NT2/D1 (cell line): ENCODE measurements at places on chromosomes 16 and 17.

DNA sequence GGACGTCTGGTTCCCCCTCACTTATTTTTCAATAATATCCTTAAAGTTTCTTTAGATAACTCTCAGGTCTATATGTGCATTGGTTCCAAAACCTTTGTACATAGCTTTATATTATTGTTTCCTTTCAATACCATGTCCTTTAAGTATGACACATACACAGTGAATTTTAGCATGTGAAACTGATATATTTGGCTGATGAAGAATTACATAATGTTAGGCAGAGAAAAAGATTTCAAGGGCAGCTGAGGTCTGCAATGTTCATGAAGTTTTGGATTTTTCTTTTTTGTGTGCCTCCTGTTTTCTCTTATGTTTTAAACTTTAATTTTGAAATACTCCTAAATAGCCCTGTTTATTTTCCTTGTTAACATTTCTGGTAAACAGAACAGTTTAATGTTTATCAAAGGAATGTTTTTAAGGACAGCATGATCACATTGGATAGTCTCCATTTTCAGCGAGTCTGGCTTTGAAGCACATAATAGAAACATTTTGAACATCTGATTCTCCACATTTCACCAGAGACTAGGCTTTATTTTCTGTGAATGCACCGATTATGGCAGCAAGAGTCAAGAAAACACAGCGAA is 32.9 kb upstream of the FBXO47 start:
- no peak for DNase-seq

- DNase-seq, result no peak
These were observed 164.5 kb downstream of the PRKCA start for GRCh38 chr17:66466840-66467367.

DNA sequence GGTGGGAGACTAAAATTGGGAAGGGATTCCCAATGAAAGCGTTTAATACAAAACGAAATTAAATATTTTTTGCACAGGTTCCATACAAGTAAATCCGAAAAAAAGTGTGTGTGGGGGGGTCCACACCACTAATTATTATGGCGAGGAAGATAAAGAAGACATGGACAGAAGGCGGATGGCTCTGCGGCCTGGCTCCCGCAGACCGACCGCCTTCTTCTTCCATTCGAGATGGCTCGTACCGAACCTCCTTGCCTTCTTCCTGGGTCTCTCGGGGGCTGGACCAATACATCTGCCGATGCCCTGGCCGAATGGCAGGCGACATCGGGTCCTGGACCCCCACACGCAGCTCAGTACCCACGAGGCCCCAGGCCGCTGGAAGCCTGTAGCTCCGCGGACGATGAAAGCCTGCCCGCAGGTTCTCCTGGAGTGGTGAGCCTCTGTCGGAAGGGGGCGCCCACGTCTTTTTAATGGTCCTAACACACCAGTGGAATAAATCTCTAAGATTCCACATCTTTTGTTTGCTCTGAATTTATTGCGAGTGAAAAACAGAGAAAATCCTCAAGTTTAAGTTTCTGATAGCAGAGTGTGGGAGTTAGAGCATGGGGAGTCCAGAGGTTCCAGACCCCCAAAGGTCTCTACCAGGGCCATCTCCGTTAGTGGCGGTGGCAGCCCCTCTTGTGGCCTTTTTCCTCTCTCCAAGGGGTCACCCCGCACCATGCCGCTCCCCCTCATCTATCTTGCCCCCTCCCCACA is 1.4 kb downstream of the PRAC2 start:
- no peak for DNase-seq

- no peak for DNase-seq
These were observed 84.4 kb upstream of the GPRC5B start for GRCh38 chr16:19968891-19969683.

- DNase-seq, result no peak
These were observed 7.5 kb upstream of the JUP start for GRCh38 chr17:41793784-41794539.

GRCh38 chr16:87541147-87541871 is 48.5 kb upstream of the ZCCHC14 start:
- no peak for DNase-seq

DNA sequence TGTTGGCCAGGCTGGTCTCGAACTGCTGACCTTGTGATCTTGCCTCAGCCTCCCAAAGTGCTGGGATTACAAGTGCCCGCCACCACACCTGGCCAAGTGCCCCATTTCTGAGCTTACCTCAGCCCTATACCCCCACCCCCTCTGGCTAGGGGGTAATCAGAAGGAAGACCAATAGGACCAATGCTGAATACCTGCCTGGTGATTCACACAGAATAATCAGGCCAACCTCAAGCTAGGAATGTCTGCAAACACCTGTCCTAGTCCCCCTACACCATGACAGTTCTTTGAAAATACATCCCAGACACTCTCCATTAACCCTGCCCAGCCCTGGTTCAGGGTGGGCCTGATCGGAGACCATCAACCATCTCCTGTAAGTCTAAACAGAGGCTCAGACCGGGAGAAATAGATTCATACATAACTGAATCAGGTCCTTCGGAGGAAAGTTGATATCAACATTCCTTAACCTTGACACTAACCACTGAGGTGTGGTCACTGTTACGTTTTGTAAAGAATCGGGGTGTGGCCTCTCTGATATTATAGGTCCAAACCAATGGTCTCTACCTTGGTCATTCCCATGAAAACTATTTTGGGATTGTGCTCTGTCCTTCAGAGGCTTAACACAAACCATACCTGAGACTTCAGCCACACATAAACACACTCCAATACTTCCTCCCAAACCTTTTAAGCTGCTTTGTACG is 130.8 kb downstream of the GAS7 start:
- no peak for DNase-seq

DNA sequence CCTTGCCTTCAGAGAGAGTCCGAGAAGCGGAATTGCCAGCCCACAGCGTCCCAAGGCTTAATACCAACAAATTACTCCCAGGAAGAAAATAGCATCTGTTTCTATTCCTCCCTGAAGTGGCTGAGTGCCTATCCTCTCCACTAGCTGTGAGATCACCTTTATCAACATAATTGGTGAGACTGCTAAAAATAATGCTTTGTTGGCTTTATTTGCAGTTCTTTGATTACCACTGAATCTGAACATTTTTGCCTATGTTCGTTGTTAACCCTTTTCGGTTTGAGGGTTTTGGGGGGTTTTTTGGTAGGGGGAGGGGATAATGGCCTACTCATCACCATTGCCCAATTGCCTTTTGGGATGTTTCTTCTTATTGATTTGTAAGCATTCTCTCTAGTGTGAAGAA is 31.0 kb downstream of the MMP15 start:
- DNase-seq, result no peak

DNA sequence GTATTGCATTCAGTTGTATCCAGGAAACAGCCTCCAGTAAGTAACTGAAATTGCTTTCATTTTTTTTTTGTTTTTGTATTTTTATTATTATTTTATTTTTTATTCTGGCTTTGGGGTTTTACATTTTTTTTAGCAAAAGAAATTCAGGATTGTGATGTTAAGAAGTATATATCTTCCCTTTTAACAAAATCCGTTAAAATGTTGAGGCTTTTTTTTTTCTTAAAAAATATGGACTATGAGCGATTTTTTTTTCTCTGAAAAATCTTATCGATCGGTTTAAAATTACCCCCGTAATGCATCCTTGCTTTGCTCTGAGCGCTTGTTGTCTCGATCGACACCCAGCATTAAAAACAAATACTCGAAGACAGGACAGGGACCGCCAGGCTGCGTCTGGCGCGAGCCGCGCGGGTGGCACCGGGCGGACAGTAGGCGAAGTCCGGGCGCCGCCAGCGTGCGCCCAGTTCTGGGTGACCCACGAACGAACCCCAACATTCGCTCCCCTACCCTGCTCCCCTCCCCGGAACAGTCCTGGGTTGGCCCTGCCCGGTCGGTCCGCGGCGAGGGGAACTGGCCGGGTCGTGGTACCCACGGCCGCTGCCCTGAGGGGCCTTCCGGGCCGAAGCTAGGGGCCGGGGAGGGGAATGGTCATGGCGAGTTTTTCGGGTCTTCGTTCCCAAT is 482 bp downstream of the BAHCC1 start:
- DNase-seq, result no peak

GRCh38 chr17:68034452-68034776 is 1.1 kb upstream of the KPNA2 start:
- no peak for DNase-seq

DNA sequence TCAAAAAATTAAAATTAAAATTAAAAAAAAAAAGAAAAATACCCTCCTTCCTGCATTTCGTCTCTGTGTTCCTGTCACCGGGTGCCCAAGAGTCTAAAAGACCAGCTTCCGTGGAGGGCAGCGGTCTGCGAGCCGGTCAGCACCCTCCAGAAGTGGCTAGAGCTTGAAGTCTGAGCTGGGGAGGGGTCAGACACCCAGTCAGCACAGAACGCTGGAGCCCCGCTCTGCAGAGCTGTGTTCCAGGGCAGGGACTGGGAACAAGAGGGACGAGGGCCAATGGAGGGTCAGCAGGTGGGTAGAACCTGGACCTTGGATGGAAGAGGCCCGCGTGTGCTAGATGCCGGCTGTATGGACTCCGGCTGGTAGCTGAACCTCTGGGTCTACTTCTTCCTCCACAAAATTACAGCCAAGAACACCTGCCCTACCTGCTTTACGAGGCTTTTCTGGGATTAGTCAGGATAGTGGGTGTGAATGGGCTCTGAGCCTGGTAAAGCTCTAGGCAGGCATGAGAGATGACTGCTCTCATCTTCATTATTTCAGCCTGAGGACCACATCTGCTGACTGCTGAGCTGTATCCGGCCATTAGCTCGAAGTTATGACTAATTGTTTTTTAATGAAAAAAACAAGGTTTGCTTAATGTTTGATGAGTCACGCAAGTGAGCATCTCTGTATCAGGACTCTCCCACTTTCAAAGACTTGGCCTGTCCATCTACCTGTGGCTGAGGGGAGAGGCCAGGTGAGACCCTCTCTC is 5.9 kb downstream of the TRPV1 start:
- no peak for DNase-seq

GRCh38 chr17:49471089-49471683 is 23.9 kb upstream of the NGFR start:
- DNase-seq, result no peak

GRCh38 chr17:1896243-1897104 is 66.7 kb downstream of the RPA1 start:
- DNase-seq, result no peak

GRCh38 chr17:44053125-44053872 is 13.2 kb downstream of the LSM12 start:
- DNase-seq, result no peak

DNA sequence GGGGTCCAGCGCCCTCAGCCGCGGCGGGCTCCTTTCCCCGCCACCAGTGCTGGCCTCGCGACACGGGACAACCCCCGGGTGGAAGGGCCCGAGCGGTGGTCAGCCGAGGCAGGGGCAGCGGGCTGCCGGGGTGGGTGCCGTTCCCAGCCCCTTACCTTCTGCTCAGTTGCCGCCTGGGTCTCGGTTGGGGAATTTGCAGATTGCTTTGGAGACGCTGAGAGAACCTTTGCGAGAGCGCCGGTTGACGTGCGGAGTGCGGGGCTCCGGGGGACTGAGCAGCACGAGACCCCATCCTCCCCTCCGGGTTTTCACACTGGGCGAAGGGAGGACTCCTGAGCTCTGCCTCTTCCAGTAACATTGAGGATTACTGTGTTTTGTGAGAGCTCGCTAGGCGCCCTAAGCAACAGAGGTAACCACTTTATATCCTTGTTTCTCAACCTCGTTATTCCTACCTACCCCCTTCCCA is 381 bp downstream of the CTNS start:
- no peak for DNase-seq

- DNase-seq, result no peak
These were observed 82.1 kb downstream of the GAS7 start for GRCh38 chr17:10116267-10116666.

GRCh38 chr16:31700200-31700529 is 172.5 kb downstream of the AHSP start:
- DNase-seq, result no peak

- no peak for DNase-seq
These were observed 9.6 kb upstream of the APPBP2 start for GRCh38 chr17:60535382-60536279.

GRCh38 chr17:69516911-69517310 is 102.4 kb downstream of the MAP2K6 start:
- no peak for DNase-seq

DNA sequence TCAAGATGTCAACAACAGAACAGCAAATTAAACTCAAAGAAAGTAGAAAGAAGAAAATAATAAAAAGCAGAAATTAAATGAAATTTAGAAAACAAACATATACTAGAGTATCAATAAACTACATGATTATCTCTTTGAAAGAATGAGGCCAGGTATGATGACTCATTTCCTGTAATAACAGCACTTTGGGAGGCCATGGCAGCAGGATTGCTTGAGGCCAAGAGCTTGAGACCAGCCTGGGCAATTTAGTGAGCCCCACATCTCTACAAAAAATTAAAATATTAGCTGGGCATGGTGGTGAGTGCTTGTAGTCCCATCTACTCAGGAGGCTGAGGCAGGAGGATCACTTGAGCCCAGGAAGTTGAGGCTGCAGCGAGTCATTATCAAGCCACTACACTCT is 232.5 kb downstream of the RAB11FIP4 start:
- no peak for DNase-seq

GRCh38 chr16:83335076-83335475 is 472.7 kb upstream of the HSBP1 start:
- no peak for DNase-seq

DNA sequence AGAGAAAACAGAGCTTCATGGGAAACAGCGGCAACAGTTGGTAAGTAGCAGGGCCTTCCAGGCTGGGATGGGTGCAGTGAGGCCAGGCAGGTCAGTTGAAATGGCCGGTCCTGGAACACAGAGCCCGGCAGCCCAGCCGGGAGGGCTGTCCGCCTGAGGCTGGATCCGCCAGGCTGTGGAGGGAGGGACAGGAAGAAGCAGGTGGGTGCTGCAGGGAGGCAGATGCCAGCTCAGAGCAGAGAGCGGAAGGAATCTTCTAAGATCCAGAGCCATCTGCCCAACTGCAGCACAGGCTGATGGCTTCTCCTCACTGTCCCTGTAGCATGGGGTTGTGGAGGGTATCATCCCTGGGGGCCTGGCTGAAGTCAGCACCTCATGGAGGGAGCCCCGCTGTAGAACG is 599 bp downstream of the RNF112 start:
- DNase-seq, result no peak

DNA sequence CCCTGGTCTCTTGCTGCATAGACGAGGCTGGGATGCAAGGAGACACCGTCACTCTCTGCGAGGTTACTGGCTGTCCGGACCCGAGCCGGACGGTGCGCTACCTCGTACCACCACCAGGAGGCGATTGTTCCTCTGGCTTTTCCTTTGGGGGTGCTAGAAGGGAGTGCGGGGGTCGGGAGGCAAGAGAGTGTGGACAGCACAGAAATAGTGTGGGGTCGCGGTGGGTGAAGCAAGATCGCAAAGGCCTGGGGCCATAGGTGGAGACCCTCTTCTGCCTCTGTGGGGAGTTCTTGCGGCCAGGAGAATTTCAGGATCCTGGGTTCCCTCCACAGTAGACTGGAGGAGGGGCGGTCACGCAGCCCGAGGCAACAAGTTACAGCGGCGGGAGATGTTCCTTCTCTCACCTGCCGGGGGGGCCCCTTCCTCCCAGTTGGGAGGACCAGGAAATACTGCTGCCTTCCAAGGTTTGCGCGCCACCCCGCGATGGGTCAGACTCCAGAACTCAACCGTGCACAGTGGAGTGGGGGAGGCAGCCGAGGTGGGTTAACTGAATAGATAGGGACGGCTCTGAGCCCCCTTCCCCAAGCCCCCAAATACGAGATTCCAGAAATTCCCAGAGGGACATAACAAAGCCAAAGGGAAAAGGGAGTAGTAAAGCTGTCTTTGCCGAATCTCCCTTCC is 6.9 kb downstream of the PHOSPHO1 start:
- DNase-seq, result no peak
